Mesenchymal stem cell (in vitro differentiated cells and primary cell): ENCODE measurements at places on chromosomes 3 and 15.

DNA sequence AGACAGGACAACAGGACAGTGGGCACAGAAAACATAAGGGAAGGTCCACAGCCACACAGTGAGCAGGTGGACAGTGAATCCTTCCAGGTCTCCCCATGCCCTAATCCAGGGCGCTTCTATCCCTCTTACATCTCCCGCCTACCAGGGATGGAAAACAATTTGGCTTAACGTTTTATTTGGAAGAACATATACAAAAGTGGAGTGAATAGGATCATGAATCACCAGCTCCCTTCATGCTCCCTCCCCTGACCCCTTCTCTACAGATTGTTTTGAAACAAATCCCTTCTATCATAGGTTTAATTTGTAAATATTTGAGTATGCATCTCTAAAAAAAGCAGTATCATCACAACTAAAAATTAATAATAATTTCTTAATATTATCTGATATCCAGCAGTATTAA lies 52.5 kb downstream of the CLDN11 start:
- no peak for DNase-seq

- DNase-seq, result no peak
Observed at GRCh38 chr15:69958496-69959084, 139.1 kb downstream of the TLE3 start.

DNA sequence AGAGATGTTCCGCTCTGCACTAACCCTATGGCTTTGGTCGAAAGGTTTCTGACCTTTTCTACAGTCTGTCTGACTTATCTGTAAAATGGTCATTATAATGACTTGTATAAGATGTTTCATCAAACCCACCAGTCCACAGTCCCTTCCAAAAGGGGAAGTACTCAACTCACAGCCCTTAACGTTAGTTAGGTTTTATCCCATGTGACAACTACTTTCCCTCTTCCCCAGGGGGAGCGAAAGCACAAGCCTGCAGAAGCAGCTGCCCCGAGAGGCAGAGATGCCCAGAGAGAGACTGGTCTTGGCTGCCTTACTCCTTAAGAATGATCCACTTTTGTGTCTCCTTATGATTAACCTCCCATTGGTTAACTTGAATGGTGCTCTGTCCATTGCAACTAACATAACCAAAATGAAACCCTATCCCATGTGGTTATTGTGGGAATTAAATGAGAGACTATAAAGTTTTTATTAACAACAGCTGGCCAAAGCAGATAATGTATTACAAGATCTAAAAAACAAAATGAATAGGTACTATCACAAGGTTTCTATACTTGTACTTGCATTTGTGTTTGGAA lies 6.4 kb downstream of the ASTE1 start:
- DNase-seq, result no peak

DNA sequence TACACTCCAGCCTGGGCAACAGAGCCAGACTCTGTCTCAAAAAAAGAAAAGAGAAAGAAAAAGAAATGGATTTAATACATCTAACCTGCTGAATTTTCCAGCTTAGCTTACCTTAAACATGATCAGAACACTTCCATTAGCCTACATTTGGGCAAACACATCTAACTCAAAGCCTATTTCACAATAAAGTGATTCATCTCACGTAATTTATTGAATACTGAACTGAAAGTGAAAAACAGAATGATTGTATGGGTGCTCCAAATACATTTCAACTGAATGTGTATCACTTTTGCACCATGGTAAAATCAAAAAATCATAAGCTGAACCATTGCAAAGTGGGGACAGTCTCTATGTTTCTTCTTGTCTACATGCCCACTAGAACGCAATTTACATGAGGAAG lies 9.0 kb downstream of the PIK3R4 start:
- DNase-seq, result peak; percentile 12

GRCh38 chr3:141849056-141849815 lies 27.2 kb upstream of the ATP1B3 start:
- DNase-seq, result no peak

DNA sequence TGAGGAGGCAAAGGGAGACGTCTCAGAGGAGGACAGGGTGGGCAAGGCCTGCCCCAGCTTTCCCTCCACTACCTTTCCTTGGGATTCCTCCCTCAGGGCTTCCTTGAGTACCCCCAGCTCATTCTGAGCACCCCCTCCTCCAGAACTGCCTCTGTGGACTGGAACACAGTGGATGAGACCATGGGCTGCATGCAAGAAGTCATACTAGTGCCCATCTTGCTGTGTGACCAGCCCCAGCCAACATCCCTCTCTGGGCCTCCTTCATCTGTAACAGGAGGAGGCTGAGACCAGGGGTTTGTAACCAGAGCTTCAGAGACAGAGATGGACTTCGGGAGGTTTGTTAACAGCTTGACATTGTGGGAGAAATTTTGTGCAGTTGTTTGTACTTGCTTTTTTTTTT lies 25.6 kb downstream of the FEM1B start:
- DNase-seq, result no peak

DNA sequence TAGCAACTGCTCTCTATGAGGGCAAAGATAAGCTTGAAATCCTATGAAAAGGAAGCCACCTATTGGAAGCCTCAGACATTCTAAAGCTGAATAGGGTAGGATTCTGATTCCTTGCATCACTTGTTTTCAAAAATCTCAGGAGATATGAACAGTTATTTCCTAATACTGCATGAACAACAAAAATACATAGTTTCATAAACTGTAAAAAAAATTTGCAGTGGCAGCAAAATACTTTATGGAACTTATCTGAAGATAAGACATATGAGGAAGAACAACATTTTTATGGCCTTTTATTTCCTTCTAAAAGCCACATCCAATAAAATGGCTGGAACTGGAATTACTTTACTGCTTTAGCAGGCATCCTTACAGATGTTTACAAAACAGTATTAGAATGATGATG lies 29.9 kb downstream of the AP3S2 start:
- DNase-seq, result no peak
